ENCODE measurements at places on chromosomes 1 and 21.

- DNase-seq: no peak
Observed at GRCh38 chr1:118934706-118935105, 53.4 kb downstream of the TBX15 start.

DNA sequence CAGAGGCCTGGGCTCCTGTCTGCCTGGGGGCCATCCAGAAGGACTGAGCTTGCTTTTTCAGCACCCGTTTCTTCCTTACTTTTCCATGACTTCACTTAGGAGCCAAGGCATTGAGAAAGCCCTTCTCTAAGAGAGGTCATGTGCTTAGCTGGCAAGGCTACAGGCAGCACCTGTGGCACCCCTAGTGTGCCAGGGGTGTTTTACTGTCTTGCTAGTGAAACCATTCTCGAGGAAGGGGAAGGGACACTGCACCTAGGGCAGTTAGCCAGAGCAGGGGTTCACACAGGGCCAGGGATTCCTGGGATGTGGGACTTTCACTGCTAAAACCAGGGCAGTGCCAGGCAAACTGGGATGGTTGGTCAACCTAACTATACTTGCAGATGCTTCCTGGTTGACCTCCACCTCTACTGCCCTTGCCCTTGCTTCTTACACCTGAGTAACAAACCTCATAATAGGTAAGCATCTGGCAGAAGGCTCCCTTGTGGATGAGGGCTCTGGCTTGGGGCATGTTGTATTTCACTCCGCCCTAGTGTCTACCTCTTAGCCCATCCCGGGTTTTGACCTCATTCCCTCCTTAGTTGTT lies 69.2 kb downstream of the NOS1AP start:
- DNase-seq: no peak

DNA sequence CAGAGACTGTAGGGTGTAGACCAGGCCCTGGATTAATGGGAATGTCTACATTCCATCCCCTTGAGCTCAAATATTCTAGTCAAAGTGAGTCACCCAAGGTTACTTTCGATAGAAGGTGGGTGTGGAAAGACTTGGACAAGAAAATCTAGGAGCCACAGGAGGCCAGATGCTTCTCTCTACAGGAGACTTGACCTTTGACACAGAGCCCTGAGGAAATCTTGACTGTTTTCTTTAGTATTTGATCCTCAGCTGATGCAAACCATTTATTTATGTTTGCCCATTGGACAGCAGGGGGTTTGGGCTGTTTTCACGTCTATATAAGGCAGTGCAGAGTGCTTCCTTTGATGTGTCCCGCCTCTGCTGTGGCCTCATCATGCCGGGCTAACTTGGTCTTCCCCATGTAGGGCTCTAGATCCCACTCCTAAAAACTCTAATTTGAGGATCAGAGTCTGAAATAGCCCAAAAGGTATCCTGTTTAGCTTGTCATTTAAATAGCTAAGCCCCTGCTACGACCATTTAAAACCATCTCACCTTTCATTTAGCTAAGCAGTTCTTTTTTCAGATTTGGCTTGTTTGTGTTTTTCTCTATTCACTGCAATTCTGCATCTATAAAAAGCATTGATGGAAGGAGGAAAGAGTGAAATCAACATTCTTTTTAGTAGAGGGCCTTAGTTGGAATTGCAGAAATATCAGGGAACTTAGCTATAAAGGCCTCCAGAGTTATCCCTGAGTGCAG lies 15.5 kb upstream of the MAP3K7CL start:
- DNase-seq: no peak

GRCh38 chr1:210076620-210077019 lies 138.6 kb downstream of the SYT14 start:
- no peak for DNase-seq

- DNase-seq: no peak
Observed at GRCh38 chr1:176434234-176434633, 28.7 kb upstream of the PAPPA2 start.

DNA sequence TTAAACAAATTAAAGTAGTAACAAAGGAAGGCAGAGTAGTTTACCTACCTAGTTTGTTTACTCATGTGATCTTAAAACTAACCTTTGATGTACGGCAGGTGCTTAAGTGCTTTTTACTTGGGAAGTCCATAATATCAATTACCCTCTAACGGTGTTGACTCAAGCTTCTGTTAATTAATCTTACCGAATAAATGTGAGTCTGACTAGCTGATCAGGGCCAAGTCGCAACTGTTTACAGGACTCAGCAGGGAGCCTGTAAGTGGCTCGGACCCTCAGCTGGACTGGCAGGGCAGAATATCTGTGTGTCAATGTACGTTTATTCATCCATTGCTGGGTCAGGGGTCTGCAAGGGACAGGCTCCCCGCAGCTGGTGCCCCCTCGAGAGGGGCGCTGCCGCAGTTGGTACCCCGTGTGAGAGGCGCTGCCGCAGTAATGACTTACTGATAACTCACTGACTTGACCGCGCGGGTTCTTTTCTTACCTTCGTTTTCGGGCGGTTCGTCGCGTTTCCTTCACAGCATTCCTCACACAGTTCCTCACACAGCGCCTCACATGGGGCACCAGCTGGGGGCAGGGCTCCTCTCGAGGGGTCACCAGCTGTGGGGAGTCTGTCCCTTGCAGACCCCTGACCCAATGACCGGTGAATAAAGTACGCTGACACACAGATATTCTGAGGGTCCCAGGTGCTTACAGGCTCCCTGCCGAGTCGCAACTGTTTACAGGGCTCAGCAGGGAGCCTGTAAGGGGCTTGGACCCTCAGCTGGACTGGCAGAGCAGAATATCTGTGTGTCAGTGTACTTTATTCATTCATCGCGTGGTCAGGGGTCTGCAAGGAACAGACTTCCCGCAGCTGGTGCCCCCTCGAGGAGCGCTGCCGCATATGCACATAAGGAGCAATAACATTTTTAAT lies 3.0 kb downstream of the FMO1 start:
- no peak for DNase-seq

DNA sequence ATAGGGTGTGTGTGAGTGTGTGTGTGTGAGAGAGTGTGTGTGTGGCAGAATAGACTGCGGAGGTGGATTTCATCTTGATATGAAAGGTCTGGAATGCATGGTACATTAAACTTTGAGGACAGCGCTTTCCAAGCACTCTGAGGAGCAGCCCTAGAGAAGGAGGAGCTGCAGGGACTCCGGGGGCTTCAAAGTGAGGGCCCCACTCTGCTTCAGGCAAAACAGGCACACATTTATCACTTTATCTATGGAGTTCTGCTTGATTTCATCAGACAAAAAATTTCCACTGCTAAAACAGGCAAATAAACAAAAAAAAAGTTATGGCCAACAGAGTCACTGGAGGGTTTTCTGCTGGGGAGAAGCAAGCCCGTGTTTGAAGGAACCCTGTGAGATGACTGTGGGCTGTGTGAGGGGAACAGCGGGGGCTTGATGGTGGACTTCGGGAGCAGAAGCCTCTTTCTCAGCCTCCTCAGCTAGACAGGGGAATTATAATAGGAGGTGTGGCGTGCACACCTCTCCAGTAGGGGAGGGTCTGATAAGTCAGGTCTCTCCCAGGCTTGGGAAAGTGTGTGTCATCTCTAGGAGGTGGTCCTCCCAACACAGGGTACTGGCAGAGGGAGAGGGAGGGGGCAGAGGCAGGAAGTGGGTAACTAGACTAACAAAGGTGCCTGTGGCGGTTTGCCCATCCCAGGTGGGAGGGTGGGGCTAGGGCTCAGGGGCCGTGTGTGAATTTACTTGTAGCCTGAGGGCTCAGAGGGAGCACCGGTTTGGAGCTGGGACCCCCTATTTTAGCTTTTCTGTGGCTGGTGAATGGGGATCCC lies 18.3 kb upstream of the HDAC1 start:
- DNase-seq: peak; percentile 68

- DNase-seq: peak; percentile 57
Observed at GRCh38 chr21:45128613-45129188, 54.3 kb downstream of the ADARB1 start.

DNA sequence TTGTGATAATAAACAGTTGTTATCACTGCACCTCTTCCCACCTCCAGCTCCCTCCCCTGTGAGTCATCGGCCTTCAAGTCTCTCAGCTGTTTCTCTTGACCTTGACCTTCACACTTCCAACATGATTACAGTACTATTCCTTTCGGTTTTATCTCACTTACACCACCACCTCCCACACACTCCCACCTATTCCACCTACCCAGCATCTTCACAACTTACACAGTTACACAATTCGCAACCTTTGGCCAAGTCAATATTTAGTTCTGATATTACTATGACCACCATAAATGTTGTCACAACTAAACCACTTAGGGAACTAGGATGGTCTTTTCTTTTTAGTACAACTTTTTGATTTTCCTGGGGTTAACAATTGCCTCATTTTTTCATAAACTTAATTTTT lies 60.2 kb downstream of the RIPK4 start:
- no peak for DNase-seq

GRCh38 chr1:55938861-55939260 lies 640.5 kb downstream of the PLPP3 start:
- DNase-seq: no peak

DNA sequence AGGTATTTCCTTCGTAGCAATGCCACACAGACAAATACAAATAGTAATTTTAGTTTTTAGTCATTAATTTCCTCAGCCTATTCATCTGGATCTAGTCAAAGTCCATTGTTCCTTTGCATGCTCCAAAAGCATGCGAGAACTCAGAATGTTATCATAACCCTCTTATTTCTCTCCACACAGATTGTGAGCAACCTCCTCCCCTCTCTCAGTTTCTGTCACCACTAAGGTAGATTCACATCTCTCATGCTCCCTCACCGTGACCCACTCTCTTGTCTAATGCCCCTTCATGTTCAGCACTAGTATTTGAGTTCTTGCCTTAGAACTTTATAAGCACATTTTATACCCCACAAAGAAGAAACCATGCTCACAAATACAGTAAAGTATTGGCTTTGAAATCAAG lies 582.4 kb downstream of the PLA2G4A start:
- DNase-seq: no peak

DNA sequence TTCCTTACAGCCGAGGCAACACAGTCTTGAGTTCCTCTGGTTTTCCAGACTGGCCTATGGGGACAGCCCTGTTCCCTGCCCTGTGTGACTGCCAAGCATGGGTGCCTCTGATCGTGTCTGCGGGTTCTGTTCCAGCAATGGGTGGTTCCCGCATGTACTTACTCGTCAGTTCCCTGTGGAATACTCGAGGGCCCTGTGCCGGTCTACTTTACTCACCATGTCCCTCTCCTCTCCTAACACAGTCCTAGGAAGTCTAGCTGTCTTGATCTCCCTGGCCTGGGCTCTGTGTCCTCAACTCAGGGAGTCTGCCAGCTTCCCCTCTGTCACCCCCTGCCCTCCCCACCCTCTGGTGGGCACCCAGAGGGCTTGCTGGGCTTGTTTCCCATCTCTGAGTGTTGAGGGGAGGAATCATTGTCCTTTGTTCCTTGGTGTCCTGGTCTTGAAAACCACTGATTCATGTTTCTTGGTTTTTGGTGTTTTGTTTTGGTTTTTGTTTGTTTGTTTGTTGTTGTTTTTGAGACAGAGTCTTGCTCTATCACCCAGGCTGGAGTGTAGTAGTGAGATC lies 36.0 kb downstream of the TRAPPC10 start:
- DNase-seq: no peak

GRCh38 chr1:30379684-30380624 lies 343.4 kb downstream of the MATN1 start:
- no peak for DNase-seq

DNA sequence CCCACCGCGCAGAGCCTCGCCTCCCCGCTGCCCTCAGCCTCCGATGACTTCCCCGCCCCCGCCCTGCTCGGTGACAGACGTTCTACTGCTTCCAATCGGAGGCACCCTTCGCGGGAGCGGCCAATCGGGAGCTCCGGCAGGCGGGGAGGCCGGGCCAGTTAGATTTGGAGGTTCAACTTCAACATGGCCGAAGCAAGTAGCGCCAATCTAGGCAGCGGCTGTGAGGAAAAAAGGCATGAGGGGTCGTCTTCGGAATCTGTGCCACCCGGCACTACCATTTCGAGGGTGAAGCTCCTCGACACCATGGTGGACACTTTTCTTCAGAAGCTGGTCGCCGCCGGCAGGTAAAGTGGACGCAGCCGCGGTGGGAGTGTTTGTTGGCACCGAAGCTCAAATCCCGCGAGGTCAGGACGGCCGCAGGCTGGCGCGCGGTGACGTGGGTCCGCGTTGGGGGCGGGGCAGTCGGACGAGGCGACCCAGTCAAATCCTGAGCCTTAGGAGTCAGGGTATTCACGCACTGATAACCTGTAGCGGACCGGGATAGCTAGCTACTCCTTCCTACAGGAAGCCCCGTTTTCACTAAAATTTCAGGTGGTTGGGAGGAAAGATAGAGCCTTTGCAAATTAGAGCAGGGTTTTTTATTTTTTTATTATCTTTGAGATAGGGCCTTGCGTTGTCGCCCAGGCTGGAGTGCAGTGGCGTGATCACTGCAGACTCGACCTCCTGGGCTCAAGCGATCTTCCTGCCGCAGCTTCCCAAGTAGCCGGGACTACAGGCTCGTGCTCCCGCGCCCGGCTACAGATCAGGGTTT lies at the start of gene PMF1:
Gene PMF1 (plus strand): TSS at position 175 of the 811 bp plus-strand sequence. CDS start 9 bp downstream, at position 184.
- peak; percentile 84 for DNase-seq

- no peak for DNase-seq
Observed at GRCh38 chr1:43067977-43068751, 103.9 kb downstream of the EBNA1BP2 start.

GRCh38 chr1:200659269-200659668 lies 10.4 kb downstream of the DDX59 start:
- no peak for DNase-seq

DNA sequence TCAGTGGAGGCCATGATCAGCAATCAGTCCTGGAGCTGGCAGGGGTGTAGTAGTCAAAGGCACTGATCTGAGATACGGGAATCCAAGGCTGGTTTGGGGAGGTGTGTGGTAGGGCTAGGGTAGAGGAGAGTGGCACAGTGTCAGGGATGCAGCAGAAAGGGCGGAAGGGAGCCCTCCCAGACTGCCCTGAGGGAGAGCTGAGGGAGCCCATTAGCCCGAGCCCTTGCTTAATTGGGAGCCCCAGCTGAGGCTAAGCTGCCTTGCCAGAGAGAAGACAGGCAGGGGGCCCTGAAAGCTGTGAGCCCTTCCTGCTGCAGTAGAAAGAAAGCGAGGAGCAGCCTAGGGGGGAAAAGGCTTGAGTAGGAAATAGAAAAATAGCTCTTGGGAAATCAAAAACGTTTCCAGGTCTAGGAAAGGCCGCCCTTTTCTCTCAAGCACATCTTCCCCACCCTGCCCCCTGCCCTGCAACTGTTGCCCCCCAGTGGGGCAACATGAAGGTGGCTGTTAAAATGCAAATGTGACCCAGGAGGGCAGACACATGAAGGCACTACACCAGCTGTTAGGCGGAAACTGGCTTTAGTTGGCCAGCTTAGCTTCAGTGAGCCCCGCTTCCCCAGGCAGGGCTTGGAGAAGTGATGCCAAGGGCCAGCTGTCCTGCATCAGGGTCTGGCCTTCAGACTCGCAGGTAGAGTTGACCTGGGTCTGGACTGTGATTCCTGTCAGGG lies 106.2 kb downstream of the UCK2 start:
- DNase-seq: no peak

- DNase-seq: no peak
Observed at GRCh38 chr1:79741720-79742421, 735.3 kb upstream of the ADGRL4 start.

- no peak for DNase-seq
Observed at GRCh38 chr1:221074332-221074731, 195.1 kb downstream of the HLX start.

DNA sequence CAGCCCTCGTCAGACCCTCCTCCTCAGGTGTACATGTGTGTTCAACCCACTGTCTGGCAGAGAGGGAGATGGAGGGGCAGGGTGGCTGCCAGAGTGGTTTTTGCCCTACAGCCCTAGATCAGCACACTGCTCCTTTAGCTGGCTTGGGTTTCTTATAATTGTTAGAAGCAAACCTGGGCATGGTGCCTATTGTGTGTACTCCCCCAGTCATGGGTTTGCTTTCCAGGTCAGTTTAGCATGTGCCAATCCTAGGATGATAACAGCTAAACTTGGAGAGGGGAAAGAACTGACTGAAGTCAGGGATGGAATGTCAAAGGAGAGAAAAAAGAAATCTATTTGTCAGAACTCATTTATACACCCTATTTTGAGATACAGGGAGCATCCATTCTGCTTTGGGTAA lies 63.3 kb downstream of the UCK2 start:
- no peak for DNase-seq
